ENCODE measurements at places on chromosomes 11 and 22.

DNA sequence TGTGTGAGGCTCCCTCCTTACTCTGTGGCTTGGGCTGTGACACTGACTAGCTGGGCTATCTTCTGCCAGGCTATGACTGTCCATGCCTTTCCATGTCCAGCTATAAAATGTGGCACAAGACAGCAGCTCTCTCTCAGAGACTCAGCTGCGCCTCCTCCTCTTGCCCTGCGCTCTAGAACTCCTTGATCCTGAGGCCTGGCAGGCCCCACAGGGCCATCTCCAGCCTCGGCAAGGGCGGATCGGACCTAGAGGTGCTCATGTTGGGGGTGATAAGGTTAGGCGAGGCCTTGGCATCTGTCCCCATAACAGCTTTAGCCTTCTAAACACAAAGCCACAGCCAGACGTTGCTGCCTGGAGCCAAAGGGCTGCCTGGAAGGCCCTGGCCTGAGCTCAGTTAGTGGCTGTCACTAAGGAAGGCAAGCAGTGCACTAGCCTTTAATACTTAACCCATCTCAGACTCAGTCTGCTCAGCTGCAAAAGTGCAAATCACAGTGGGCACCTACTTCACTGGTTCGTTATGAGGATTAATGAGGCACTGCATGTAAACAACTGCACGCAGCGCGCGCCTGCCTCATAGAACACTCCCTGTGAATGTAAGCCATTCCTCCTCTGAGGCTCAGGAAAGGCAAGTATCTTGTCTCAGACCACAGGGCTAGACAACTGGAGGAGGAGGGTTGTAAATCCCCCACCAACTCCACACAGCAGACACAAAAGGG lies 1.2 kb downstream of the GUCD1 start:
- DNase-seq = no peak

DNA sequence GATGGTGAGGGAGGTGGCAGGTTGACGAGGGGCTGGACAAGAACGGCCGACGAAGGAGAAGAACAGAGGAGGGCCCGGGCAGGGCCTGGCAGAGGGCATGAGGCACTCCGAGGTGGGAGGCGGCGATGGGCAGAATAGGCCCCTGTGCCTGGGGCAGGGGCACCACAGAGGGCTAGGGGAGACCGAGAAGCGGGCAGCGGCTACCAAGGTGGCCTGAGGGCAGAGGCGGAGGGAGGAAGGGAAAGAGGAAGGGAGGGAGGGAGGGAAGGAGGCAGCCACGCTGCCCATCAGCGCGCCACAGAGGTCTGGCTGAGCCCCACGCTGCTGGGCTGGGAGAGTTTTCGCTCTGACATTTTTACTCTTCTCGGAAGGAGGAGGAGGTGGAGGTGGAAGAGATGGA lies 11.3 kb downstream of the LSP1 start:
- DNase-seq = no peak

GRCh38 chr11:73298233-73298632 lies 9.8 kb upstream of the ARHGEF17 start:
- no peak for DNase-seq

DNA sequence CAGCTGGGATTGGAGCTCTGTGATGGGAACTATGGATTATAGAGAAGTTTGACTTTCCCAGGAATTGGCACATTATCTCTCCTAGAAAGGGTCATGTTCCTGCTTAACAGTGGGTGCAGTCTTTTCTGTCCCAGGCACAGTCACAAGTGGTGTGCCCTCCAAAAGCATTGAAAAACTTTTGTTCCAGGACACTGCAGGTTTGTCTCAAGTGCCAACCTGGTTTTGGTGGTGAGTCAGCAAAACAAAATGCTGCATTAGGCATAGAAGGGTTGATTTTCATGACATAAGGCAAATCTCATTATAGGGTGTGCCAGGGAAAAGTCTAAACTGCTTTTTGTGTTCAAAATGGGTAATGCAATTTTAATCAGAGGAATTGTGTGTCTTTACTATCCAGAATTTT lies 4.9 kb downstream of the HTATIP2 start:
- DNase-seq = no peak

DNA sequence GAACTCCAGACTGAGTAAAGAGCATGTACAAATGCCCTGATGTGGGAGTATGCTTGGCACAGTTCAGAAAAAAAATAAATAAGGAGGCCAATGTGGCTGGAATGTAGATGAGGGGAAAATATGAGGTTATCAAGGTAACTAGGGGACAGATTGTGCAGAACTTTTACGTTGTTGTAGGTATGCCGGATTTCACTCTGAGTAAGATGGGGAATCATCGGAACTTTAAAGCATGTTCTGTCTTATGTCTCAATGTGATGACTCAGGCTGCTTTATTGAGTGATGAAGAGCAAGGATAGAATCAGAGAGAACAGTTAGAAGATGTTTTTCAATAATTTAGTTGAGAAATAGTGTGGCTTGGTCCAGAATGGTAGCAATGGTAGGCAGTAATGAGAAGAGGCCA lies 130.4 kb downstream of the C11orf87 start:
- no peak for DNase-seq

GRCh38 chr11:78492973-78493372 lies 75.4 kb upstream of the GAB2 start:
- DNase-seq = no peak

- no peak for DNase-seq
These were observed 29.5 kb upstream of the ANO5 start for GRCh38 chr11:22163394-22163797.
